ENCODE measurements at places on chromosomes 7 and 10. TPM values are rescaled to one million over a fixed set of nuclear protein-coding genes. Genes with fewer than 3 reads are reported as not detected.

SNX10 gene
- total RNA-seq = 8.4 TPM

PHYH gene
- 8.7 TPM for total RNA-seq

GRCh38 chr10:33273295-33274002 lies 61.0 kb downstream of the NRP1 start:
- H3K4me3 ChIP-seq = no peak overlapping the region
- H3K27ac ChIP-seq = no peak overlapping the region
- no peaks in the 10 kb centered on the region for H3K36me3 ChIP-seq
- no peak for DNase-seq

DNA sequence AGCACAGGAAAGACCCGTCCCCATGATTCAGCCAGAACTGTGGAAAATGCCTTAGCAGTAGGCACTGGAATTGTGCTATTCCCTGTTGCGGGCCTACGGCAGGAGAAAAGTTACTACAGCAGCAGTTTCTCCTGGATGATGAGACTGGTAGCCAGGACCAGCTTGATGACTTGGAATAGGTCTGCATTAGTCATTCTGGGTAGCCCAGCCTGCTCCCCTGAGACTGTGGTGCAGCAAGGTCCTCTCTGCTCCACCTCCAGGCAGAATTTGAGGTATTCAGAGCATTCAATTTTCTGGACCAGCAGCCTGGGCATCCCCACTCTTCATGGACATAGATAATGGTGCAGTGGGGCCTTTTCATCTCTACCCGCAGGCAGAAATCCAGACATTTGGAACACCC lies 490.0 kb downstream of the SH2D4B start:
- no peak overlapping the region for H3K4me3 ChIP-seq
- H3K36me3 ChIP-seq = no peaks in the 10 kb centered on the region
- H3K4me1 ChIP-seq = no peaks in the 10 kb centered on the region
- H3K27me3 ChIP-seq = no peaks in the 10 kb centered on the region
- no peak overlapping the region for H3K27ac ChIP-seq

All from CD4-positive, alpha-beta memory T cell (primary cell).